ENCODE measurements at places on chromosomes 5 and 9.

DNA sequence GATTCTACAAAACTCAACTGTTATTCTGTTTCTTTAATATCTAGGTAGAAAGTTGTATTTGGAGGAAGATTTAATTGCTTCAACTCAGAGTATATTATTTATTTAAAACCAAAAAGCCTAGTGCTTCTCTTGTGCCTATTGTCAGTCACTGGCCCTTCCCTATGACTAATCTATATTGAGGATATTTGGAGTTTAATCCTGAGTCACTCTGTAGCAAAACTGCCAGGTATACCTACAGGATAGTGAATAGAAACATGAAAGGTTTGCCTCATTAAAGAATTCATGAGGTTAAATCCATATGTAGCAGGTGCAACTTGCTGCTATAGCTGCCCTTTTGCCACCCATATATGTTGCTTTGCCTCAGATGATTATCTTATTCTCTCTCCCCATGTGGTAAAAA is 15.1 kb downstream of the PLK2 start:
- no peak for DNase-seq

DNA sequence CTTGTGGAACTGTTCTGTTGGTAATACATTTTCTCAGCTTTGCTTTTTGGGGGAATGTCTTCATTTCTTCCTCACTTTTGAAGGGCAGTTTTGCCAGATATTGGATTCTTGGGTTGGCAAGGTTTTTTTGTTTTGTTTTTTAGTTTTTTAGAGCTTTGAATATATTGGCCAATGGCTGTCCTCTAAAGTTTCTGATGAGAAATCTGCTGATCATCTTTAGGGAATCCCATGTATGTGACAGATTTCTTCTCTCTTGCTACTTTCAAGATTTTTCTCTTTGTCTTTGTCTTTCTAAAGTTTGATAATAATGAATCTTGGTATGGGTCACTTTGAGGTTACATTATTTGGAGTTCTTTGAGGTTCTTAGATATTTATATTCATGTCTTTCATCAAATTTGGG is 227.4 kb downstream of the FBXL7 start:
- no peak for DNase-seq

DNA sequence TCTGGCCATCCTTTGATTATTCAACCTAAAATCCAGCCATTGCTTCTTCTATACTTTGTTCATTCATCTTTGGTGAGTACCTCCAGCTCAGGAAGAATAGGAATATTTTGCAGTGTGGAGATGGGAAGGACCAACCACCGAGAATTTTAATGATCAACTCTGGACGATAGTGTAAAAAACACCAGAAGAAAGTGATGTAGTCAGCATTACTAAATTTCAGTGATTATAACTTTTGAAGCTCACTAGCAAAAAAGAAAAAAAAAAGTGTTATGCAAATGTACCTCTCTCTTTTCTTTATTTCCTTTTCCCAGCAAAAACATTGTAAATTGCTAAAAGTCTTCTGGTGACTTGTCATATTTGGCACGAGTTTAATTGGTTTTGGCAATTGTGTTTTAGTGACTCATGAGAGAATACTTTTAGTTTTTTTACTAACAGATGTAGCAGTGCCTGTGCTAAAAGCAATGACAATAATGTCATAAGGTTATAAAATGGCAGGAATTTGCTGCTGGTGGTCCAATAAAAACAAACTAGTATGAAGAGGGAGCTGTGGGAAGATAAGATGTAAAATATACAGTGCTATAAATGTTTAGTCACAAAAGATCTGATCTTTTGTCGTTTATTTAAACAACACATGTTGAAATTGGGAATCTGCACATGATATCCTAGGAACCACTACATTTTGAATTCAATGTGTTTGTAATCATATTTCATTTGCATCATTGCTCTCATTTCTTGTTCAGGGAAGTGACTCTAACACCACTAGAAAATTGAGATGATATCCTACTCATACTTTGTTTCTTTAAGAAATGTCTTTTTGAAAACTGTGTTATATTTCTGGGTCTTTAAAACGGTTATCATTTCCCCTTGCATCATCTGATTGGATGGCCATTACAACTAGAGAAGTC is 81.3 kb upstream of the ERCC6L2 start:
- no peak for DNase-seq

DNA sequence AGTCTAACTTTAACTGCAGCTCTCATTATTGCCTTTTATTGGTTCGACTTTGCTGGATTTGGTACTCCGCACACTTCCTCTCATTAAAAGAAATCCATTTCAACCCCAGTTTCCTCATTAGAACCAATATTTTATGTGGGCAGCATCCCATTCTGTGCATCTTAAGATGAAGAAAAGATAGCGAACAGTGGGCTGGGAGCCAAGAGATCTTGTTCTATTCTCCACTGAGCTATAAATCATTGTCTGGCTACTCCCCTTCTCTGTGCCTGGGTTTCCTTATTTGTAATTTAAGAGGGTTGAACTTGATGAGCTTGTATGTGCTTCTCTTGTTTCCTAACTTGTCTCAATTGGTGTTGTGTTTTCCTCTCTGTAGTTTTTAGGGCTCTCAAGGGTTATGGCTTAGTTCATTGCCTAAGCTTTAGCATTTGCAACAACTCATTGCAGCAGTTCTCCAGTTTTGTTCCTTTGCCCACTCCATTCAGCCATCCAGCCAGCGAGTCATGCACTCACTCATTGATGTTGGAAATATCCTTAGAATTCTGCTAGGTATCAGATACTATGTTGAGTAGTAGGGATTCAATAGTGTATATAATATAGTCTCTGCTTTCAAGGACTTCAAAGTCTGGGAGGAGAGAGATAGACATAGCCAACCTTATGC is 273.3 kb upstream of the TNC start:
- no peak for DNase-seq

- no peak for DNase-seq
These were observed 566.0 kb upstream of the DMAC1 start for GRCh38 chr9:8365466-8366160.

- no peak for DNase-seq
These were observed 351.7 kb downstream of the ARRDC3 start for GRCh38 chr5:91031402-91031752.

DNA sequence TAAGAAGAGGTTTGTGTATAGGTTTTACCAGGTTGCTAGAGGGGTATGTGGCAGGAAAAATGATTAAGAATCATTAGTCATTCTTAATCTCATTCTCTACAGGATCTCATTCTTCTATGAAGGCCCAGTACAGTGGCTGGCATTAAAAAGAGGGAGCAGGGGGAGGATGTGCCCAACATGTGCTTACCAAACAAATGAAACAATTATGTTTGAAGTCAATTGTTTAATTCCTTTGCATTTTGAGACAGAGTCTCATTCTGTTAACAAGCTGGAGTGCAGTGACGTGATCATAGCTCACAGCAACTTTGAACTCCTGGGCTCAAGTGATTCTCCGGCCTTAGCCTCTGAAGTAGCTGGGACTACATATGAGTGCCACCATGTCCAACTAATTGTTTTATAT is 23.0 kb downstream of the FNIP1 start:
- no peak for DNase-seq

GRCh38 chr9:3027210-3027609 is 183.3 kb upstream of the PUM3 start:
- no peak for DNase-seq

GRCh38 chr5:128432913-128433440 is 105.1 kb downstream of the FBN2 start:
- no peak for DNase-seq

DNA sequence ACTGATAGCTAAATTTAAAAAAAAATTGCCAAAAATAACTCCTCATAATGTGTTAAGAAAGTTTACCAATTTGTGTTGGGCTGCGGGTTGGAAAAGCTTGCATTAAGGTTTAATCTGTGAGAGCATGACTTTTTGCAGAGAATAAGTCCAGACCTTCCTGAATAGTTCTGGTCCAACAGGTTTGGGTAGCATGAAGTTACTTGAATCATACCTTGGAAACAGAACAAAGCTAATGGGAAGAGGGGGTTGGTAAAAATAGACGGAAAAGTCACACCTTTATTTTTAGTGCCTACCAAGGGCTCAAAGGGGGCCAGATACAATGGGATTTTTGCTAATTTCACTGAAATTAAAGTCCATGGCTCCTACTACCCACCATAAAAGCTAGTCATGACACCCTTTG is 17.1 kb upstream of the MATR3 start:
- no peak for DNase-seq

GRCh38 chr9:100602342-100602801 is 24.5 kb downstream of the CAVIN4 start:
- no peak for DNase-seq

DNA sequence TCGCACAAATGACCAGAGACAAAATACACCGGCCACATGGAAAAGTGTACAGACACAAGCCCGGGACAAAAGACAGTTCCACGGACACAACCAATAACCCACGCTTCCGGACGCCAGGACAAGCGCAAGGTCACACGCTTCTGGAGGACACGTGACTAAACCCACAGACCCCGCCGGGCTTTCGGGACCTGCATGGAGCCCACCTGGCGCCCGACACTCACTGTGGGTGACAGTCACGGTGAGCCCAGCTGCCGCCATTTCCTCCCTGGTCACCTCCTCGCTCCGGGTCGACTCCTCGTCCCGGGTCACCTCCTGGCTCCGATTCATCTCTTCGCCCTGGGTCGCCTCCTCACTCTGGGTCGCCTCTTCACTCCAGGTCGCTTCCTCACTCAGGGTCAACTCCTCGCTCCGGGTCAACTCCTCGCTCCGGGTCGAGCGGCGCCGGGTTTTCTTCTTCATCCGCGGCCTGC is 470 bp downstream of the BAG1 start:
- peak; percentile 12 for DNase-seq

GRCh38 chr9:117414906-117415331 is at the start of gene ASTN2:
Gene ASTN2, minus strand, starts transcription at chr9:117415057. Its CDS starts 119 bp downstream, at chr9:117414938.
- no peak for DNase-seq

- no peak for DNase-seq
These were observed 182.5 kb upstream of the PPP1R2B start for GRCh38 chr5:156667616-156668015.

DNA sequence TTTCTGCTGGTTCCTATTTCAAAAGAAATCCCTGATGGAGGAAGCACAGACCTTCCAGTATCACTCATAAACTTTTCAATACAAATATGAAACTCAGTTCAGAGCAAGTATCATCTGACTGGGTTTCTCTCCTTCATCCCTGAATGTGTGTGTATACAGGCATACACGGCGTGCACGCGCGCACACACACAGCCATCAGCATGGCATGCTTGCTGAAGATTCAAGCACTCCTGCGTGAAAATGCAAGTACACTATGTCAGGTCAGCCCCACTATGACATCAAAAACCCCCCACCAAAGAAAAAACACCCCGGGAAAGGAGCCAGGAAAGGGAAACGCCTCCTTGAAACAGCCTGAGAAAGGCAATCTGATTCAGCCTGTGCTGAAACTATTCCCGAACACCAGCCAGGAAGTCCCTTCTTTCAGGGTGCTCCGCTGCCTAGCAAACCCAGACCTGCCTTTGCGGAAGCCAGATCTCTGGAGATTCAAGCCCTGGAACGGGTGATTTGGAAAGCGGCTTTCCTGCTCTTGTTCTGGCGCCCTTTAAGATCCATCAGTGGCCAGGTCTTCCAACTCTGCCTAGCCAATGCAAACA is 831 bp downstream of the KLHL3 start:
- no peak for DNase-seq

DNA sequence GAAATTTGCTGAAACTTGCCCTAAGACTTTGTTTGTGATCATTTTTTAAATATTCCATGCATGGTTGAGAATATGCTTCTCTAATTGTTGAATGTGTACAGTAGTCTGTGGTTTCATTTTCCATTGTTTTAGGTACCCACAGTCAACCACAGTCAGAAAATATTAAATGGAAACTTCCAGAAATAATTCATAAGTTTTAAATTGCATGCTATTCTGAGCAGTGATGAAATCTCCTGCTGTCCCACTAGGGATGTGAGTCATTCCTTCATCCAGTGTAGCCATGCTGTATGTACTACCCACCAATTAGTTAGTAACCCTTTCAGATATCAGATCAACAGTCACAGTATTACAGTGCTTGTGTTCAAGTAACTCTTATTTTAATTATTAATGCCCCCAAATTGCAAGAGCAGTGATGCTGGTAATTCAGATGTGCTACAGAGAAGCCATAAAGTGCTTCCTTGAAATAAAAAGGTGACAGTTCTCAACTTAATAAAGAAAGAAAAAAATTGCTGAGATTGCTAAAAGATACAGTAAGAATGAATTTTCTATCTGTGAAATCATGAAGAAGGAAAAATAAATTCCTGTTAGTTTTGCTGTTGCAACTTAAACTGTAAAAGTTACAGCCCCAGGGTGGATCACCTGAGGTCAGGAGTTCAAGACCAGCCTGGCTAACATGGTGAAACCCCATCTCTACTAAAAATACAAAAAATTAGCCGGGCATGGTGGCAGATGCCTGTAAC is 79.9 kb upstream of the FBXL17 start:
- no peak for DNase-seq

DNA sequence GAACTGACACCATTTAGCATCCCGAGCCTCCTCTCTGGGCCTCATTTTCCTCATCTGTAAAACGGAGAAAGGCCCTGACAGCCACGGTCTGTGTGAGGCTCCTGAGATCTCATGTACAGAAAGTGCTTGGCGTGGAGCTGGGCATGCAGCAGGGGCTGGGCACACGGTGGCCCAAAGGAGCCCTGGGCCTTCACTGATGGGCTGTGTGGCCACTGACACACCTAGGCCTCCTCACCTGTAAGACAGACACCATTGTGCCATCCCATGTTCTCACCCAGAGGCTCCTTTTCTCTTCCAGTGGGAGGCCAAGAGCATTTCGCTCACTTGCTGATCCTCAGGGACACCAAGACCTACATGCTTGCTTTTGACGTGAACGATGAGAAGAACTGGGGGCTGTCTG is 1.6 kb downstream of the ORM1 start:
- no peak for DNase-seq

GRCh38 chr5:142128675-142129208 is 20.2 kb downstream of the NDFIP1 start:
- DNase-seq, result no peak

Measured in T-helper 22 cell (primary cell).